ENCODE measurements at places on chromosomes 2 and 18.

DNA sequence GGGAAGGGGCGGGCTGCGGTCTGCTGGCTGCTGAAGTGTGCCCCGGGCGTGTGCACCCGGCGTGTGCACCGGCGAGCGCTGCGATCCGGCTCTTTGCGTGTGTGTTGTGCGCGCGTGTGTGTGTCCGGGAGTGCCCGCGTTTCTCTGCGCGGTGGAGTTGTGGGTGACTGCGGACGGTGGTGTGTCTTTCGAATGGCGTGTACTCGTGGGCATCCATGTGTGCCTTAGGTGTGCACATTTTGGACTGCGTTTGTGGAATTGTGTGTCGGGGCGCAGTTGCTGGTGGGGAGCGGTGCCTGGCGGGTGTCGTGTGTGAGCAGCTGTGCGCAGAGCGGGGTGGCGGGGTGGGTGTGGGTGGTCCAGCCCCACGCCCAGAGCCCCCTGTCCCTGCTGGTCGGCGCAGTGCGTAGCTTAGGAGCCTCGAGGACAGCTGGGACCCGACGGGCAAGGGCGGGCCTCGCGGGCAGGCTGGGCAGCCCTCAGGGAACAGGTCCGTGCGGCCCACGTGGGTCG lies 533 bp downstream of the HPCAL1 start:
- H3K27me3 ChIP-seq = peaks cover 25% of the 10 kb centered on the region
- no peak for DNase-seq
- no peaks in the 10 kb centered on the region for H3K36me3 ChIP-seq
- peaks cover 10% of the 10 kb centered on the region for H3K4me1 ChIP-seq

- H3K4me1 ChIP-seq = peaks cover 2% of the 10 kb centered on the region
- DNase-seq = no peak
- H3K4me3 ChIP-seq = no peak overlapping the region
These were observed 664.8 kb downstream of the STK39 start for GRCh38 chr2:167582619-167583018.

DNA sequence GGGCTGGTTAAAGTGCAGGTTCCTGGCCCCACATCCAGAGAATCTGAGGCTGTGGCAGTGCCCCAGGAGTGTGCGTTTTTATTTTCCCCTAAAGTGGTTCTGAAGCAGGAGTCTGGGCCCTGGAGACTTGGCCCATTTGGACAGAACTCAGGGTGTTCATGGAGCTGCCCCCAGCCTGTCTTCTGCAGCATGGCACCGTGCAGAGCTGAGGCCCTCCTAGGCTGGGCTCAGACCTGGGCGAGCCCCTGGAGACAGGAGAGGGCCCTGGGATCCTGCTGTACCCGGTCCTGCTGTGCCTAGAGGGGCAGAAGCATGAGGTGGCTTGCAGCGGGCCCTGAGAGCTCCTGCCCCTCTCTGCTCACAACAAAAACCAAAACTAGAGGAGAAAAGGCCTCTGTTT lies 58.8 kb upstream of the B3GNT7 start:
- H3K27me3 ChIP-seq = no peaks in the 10 kb centered on the region
- H3K4me1 ChIP-seq = no peaks in the 10 kb centered on the region
- no peak overlapping the region for H3K27ac ChIP-seq
- no peak overlapping the region for H3K4me3 ChIP-seq

GRCh38 chr2:232653441-232653840 lies 20.0 kb downstream of the EFHD1 start:
- H3K36me3 ChIP-seq = no peaks in the 10 kb centered on the region
- no peak for DNase-seq
- no peaks in the 10 kb centered on the region for H3K27me3 ChIP-seq
- no peak overlapping the region for H3K4me3 ChIP-seq
- H3K4me1 ChIP-seq = no peaks in the 10 kb centered on the region
- no peak overlapping the region for H3K27ac ChIP-seq

GRCh38 chr2:112474844-112475486 lies 7.0 kb upstream of the TTL start:
- no peak for DNase-seq
- no peaks in the 10 kb centered on the region for H3K27me3 ChIP-seq
- H3K4me1 ChIP-seq = no peaks in the 10 kb centered on the region
- H3K27ac ChIP-seq = no peak overlapping the region
- no peak overlapping the region for H3K4me3 ChIP-seq

- H3K27me3 ChIP-seq = no peaks in the 10 kb centered on the region
- DNase-seq = no peak
- H3K36me3 ChIP-seq = no peaks in the 10 kb centered on the region
- H3K27ac ChIP-seq = no peak overlapping the region
- no peaks in the 10 kb centered on the region for H3K4me1 ChIP-seq
These were observed 57.3 kb upstream of the CBLN2 start for GRCh38 chr18:72601481-72601880.

Measured in iPS DF 6.9 (cell line).